ENCODE measurements at places on chromosomes 11 and 22. TPM values are rescaled to one million over a fixed set of nuclear protein-coding genes. Genes with fewer than 3 reads are reported as not detected.

EFEMP2 gene
- polyA plus RNA-seq = 127 TPM

MPZL2 gene
- polyA plus RNA-seq = 24.6 TPM

YAP1 gene
- 200 TPM for polyA plus RNA-seq

POU2AF2 gene
- polyA plus RNA-seq = not detected

C11orf54 gene
- 44.3 TPM for polyA plus RNA-seq

DHCR7 gene
- polyA plus RNA-seq = 40.4 TPM

GDPD4 gene
- 0.46 TPM for polyA plus RNA-seq

CARD18 gene
- not detected for polyA plus RNA-seq

HSPB2 gene
- 5.3 TPM for polyA plus RNA-seq

TOP3B gene
- 25.2 TPM for polyA plus RNA-seq

PANX3 gene
- polyA plus RNA-seq = not detected

MPPED2 gene
- polyA plus RNA-seq = 18.8 TPM

BCL2L13 gene
- polyA plus RNA-seq = 45.4 TPM

CNGA4 gene
- 0.09 TPM for polyA plus RNA-seq

DNAL4 gene
- polyA plus RNA-seq = 15.7 TPM

DTX4 gene
- polyA plus RNA-seq = 43.5 TPM

CDC42BPG gene
- polyA plus RNA-seq = 10.0 TPM

ABCC8 gene
- 10.5 TPM for polyA plus RNA-seq

DRD4 gene
- polyA plus RNA-seq = 1.5 TPM
